Esophagus squamous epithelium (tissue), 5 donors: ENCODE measurements at places on chromosomes 5 and 9.

DNA sequence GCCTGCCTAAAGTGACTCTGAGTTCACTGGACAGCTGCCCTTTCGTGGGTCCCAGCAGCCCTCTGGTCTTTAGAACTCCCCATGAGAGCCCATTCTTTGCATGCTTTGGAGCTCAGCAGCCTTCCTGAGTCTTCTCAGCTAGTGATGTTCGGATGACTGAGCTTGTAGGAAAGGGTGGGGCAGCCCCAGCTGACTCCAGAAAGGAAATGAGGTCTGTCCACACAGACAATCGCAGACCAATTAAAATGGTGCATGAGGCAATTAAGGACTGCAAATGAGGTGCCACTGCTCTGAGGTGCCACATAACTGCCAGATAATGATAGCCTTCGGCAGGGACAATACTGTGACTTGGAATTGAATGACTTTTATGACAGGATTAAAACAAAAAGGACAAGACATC lies 25.4 kb upstream of the TOMM5 start:
- no peak for DNase-seq

- no peak for DNase-seq
Measured at GRCh38 chr5:139167952-139168720, 30.0 kb downstream of the SIL1 start.

GRCh38 chr9:10014889-10015288 lies 597.9 kb downstream of the PTPRD start:
- no peak for DNase-seq

- no peak for DNase-seq
Measured at GRCh38 chr5:63963080-63963735, 963 bp upstream of the HTR1A start.

DNA sequence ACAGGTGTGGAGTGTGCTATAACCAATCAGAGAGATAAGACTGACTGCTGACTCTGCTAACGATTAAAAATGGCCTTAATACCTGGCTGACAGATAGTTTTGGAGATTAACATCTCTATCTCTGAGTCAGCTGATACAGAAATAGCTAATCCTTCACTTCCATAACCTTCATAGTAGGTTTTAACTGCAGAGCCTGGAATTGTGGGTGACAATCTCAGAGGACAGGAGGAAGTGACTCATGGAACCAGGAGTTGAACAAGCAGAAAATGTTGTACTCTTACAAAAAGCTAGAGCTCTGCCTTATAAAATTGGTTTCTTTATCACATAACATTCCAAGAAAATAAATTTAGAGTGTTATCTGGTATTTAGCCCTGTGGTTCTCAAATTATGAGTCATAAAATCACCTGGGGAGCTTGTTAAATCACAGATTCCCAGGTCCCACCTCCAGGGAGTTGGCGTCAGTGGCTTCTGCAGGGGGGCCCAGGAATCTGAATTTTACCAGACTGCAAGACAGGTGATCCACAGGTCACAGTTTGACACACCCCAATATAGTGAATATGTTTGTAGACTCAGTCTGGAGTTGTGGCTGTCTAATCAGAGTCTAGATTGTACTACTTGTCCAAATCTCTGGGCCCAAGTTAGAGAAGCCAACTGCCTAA lies 44.4 kb upstream of the AFAP1L1 start:
- no peak for DNase-seq

DNA sequence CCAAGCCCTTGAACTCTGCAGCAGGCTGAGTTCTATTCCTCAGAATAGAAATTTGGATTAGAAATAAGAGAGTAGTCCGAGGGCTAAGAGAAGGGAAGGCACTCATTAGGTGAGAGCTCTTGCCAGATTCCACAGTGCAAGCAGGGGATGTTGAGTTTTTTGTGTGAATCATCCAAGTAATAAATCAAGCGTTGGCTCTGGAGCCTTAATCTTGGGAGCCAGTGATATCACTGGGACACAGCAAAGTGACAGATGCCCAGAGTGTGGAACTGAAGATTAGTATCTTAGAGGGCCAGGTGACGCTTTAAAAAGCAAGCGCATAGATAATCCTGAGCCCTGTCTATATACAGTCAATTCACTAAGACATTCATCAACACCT lies 60.3 kb downstream of the FOXD1 start:
- no peak for DNase-seq

- no peak for DNase-seq
Measured at GRCh38 chr9:69299826-69300225, 25.2 kb upstream of the ENTREP1 start.

DNA sequence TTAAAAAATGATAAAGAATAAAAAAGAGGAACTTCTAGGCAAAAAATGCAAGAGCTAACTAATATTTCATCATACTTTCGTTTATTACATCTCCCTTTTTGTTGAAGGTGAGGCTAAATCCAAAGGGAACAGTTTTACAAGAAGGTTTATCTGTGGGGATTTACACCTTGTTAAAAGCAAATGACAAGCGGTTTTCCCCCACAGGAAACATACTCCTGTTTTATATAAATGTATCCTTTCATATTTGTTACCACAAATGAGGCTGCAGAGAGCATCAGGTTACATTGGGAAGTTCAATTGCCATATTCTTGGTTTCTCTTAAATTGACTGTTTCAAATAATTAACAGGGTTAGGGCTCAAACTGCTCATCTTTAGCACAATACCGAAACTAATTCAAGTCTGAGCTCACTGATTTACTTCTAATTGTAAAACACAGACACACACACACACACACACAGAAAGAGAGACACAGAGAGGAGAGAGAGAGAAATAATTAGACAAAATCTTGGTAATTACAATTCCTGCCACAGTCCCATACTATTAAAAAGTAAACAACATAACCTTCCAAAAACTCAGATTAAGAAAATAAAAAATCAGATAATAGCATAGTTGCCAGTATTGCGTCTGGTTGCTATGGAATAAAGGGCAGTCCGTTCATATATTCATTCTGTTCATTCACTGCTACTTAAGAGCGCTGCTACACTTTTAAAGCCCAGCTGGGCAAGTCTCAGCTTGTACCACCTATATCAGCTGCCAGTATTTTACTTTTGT lies 17.1 kb downstream of the RFX3 start:
- DNase-seq, result no peak

DNA sequence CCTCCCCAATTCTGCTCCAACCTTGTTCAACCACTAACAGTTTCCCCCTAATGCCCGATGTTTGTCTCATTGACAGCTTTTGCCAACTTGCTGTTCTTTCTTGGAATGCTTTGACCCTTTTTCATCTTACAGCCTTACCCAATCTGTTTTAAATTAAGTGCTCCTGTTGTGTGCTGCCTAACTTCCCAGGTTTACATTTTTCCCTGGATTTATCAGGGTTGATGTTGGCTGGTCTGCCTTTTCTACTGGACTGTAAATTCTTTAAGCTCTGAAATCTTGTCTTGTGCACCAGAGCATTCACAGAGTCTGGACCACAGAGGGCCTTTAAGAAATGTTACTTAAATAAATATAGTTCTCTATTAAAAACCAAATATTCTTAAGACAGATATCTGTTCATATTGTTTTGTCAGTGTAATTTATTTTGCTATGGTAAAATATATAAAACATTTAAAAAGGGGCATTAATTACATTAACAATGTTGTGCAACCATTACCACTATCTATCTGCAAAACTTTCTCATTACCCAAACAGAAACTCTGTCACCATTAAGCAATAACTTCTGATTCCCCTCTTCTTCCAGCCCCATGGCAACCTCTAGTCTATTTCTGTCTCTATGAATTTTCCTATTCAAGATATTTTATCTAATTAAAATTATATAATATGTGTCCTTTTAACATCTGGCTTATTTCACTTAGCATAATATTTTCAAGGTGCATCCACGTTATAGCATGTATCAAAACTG lies 73.0 kb downstream of the OSTF1 start:
- DNase-seq, result no peak

- DNase-seq, result no peak
Measured at GRCh38 chr9:79801459-79801858, 229.7 kb downstream of the TLE4 start.

- no peak for DNase-seq
Measured at GRCh38 chr5:40217553-40217952, 462.2 kb upstream of the PTGER4 start.
